ENCODE measurements at places on chromosomes 2 and 18.

DNA sequence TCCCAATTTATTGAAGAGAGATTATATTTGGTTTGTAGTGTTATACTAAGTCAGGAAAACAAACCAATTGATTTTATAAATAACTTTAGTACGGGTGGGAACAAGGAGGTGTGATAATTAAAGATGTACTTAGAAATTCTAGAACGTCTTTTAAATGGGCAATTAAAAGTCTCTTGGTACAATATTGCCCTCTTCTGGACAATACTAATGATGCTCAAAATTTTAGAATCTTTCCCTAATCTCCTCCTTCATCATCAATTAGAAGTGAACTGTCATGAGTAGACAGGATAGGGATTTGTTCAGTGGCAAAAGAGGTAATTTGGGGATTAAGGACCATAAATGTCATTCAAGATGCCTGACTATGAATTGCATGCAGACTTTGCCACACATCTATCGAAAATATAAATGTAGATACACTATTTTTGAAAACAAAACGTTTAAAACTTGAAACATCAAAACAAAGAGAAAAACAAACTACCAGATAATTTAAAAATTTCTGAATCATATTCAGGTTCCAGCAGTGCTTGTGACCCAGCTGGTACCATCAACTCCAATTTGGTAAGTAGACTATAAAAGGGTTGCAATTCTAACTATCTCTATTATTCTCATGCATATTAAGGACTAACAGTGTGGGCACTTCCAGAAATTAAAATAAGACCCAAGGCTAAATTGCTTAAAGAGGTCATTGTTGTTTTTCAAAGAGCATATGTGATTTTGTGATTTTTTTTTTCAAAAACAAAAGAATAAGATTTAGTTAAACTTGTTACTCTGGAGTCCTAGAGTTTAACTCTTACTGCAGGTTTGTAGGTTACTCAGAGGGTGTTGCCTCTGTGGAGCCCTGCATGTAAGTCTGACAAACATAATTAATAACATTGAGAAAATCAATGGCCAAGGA is 123.5 kb downstream of the LAMA3 start:
- DNase-seq, result peak; percentile 38

DNA sequence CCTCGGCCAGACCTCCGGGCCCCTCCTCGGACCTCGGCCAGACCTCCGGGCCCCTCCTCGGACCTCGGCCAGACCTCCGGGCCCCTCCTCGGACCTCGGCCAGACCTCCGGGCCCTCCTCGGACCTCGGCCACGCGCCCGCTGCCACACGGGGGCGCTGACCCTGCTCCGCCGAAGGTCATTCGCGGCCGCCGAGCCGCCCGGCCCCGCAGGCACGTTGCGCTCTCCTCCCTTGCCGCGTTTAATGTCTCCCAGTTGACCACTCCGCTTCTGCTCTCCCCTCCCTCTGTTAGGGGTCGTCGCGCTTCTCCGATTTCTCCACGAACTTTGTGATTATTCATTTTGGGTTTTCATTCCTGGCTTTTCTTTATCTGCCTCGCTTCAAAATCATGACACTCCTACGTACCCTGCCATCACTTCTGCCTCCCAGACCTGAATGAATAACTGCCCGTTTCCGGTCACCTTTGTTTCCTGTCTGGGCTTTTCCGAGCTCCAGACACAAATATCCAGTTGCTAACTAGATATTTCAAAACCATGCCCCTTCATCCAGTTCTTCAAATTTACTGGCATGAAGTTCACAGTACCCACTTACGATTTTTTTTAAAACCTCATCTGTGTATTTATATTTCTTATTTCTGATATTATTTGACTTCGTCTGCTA is 14.8 kb upstream of the COLEC12 start:
- no peak for DNase-seq

DNA sequence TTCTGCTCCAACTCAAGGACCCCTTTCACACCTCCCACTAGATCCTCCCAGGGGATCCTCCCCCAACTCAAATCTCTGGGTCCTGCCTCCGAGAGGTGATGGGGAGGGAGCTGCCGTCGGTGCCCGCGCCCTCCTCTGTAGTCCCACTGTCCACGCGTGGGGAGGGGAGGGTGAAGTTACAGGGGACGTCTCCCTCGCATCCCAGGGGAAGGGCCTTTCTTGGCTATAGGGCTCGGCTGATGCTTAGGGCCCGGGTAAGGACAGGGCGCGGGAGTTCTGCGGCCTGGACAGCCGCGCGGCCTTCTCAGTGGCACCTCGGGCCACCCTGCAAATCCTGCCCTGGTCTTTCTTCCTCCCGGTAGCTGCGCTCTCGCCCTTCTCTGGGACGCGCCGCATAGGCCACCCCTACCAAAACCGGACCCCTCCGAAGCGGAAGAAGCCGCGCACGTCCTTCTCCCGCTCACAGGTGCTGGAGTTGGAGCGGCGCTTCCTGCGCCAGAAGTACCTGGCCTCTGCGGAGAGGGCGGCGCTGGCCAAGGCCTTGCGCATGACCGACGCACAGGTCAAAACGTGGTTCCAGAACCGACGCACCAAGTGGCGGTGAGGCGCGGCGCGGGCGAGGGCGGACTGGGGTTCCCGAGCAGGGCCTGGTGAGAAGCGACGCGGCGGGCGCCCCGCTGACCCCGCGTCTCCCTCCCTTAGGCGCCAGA is 1.2 kb downstream of the TLX2 start:
- no peak for DNase-seq

- no peak for DNase-seq
These were observed 87.0 kb downstream of the MTX2 start for GRCh38 chr2:176356251-176356650.

- no peak for DNase-seq
These were observed 470.5 kb upstream of the FAM98A start for GRCh38 chr2:34069604-34070003.

GRCh38 chr2:74845217-74845751 is 11.4 kb downstream of the HK2 start:
- peak; percentile 60 for DNase-seq

- DNase-seq, result no peak
These were observed 349.4 kb upstream of the GYPC start for GRCh38 chr2:126306539-126306938.

GRCh38 chr2:219001577-219002394 is 8.6 kb upstream of the CRYBA2 start:
- peak; percentile 97 for DNase-seq
